Astrocyte of the hippocampus (primary cell): ENCODE measurements at places on chromosomes 11 and 22.

- DNase-seq = no peak
Observed at GRCh38 chr11:8997451-8997850, 6.3 kb downstream of the NRIP3 start.

DNA sequence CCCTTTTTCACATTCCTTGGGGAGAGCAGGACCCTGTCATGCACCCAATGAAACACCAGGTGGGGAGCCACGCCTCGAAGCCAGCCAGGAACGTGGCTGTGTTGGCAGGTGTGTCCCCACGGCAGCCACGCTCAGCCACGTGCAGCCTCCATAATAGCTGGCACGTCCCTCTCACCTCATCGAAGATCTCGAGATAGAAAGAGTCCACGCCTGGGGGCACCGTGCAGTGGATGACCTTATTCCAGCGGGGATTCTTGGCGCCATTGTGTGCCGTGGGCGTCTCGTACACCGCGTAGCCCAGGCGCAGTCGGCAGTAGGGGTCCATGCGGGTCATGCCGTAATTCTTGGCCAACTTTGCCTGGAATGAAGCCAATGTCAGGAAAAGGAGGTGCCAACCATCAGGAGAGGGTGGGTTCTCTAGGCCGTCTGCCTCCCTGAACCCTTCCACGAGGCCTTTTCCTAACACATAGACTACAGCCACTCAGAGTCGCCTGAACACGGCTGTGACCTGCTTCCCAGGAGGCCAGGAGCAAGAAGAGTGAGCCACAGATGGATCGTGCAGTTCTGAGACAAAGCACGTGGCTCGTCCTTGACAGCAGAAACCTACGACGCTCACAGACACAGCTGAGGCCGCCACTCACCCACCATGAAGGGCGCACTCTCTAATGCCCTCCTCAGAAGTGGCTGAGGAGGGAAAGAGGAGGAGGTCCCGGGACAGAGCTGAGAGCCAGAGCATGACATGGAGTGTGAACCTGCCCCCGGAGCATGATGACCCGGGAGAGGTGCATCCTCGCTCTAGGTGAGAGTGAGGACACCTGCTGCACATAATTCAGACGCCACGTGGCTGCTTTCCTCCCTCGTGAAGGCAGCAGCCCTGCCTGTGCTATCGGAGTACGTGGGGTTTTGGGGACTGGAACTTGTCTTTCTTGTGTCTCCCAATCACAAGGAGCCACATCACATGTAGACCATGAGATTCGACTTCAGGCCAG lies 19.1 kb downstream of the TOLLIP start:
- no peak for DNase-seq

GRCh38 chr22:44091021-44091721 lies 67.1 kb downstream of the PARVB start:
- DNase-seq = peak; percentile 42

DNA sequence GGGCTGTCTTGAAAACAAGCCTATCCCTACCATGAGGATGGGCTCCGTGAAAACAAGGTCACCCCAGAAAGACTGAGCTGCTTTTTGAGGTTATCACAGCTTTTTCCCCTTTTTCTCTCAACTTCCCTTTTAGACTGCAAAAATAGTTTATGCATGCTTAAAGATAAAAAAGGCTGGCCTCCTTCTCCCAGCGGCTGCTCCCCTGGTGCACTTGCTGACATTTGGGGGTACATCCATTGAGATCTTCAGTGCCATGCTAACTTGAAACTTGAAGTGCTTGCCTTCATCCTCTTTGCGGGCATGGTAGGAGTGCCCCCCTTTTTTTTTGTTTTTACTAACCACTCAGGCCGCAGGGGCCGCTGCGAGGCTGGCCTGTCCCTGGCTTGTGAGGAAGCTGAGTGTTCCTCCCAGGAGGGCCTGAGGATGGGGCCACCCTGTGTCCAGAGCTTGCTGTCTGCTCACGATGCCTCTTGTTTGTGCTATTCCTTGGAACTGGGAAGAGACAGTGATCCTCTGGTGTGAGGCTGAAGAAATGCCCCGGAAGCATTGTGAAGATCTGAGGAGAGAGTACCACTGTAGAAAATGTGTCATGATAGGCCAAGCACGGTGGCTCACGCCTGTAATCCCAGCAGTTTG lies 2.2 kb downstream of the TANGO2 start:
- no peak for DNase-seq

DNA sequence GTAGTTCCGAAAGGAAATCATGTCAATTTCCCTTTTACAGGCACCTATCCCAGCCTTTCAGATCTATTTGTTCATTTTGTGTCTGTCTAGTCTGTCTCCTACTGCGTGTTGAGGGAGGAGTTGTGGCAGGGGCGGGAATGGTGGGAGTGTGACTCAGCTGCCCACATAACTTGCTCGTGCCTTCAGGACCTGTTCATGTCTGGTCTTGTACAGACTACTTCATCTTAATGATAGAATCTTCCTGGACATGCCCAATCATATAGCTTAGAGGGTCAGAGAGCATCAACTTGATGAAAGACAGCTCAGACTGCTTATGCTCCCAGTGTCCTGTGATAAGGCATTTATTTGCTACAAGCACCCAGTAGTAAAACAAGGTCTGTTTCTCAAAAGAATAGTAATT lies 61.0 kb upstream of the BIRC3 start:
- DNase-seq = peak; percentile 86

DNA sequence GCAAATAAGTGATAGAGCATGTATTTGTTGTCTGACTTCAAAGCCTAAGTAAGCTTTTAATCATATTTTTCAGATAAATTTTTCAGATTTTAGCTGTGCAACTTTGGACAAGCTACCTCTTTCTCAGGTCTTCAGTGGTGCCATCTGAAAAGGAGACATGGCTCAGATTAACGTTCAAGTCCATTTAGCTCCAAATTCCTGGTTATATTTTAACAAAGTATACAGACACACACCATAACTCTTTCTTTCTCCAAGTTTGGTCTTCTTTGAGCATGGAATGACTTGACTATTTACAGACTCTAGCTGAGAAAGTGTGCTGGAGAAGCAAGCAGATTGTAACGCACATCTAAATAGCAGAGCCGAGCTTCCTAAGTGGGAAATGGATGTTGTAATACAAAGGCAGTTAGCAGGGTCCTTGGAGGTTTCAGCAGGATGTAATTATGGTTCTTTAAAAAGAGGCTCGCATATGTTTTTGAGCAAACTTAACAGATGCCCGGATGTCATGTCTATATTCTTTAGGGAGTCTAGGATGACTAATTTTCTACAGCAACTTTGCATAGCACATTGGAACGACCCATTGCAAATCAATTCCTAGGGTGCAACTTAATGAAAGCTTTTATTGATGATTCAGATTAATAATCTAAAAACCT lies 128.1 kb upstream of the E2F8 start:
- no peak for DNase-seq

GRCh38 chr11:12421386-12421785 lies 44.0 kb downstream of the PARVA start:
- no peak for DNase-seq

DNA sequence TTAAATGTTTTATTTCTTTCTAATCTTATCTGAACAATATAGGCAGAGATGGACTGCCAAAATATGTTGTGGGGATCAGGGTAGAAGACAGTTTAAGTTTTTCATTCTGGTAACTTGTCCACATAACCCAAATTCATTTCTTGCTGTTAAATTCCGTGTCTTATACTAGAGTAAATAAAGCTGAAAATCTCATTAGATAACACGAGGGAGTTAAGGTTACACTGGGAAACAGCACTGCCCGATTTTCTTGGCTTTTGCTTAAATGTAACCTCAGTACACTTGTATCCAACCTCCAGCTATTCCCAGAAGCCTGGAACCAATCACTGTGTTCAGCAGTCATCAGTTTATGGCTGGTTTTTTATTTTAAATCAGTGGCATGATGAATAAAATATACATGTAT lies 48.2 kb downstream of the MICAL3 start:
- no peak for DNase-seq

DNA sequence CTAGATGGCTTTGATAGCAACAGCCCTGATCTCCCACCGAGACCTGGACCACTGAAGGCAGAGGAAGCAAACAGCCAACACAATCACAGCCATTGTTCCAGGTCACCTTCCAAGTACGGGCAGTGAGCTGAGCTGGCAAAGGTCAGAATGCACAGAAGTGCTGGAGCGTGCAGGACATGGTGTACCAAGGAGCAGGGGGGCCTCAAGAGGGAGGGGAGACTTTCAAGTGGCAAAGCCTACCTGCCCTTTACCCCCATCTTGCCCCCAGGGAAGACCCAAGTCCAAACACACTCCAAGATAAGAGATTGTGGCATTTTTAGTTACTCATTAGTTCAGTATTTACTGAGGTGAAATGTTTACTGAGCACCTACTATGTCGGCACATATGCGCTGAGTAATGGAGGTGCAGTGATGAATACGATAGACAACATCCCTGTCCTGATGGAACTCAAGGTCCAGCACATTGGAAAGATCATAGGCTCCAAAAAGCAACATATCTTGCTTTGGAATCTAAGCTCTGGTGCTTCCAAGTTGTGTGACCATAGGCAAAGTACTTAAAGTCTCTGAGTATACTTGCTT lies 26.0 kb upstream of the TTC12 start:
- DNase-seq = no peak

DNA sequence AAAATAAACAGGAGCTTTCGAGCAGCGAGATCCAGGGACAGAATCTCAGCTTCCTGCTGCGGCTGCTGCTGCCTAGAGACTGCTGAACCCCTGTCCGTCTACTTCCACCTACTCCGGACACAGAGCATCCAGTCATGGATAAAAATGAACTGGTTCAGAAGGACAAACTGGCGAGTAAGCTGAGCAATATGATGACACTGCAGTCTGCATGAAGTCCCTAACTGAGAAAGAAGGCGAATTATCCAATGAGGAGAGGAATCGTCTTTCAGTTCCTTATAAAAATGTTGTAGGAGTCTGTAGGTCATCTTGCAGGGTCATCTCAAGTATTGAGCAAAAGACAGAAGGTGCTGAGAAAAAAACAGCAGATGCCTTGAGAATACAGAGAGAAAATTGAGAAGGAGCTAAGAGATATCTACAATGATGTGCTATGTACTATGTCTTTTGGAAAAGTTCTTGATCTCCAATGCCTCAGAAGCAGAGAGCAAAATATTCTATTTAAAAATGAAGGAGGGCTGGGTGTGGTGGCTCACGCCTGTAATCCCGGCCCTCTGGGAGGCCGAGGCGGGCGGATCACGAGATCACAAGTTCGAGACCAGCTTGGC lies 11.1 kb upstream of the MS4A2 start:
- DNase-seq = no peak

- DNase-seq = no peak
Observed at GRCh38 chr11:60018058-60018457, 1.1 kb downstream of the OOSP4B start.

DNA sequence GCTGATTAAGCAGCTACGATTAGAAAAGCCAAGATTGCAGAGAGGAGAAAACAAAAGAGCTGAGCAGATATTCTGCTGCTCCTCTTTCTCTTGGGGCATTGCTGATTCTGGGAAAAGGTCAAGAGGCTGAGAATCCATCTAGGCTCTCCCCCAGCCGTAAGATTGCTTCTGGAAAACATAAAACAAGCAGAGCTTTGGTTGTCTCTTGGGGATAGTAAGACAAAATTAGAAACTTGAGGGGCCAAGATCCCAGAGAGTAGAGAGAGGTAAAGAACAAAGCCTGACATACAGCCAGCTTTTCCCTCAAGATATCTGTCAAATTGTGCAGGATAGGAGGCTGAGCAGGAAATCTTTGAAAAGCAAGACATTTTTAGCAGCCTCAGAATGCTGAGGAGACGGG lies 158.2 kb downstream of the TTC28 start:
- no peak for DNase-seq

- no peak for DNase-seq
Observed at GRCh38 chr11:64318766-64319761, 1.1 kb downstream of the PRDX5 start.

- DNase-seq = no peak
Observed at GRCh38 chr11:117187799-117188481, 9.4 kb downstream of the SIDT2 start.

DNA sequence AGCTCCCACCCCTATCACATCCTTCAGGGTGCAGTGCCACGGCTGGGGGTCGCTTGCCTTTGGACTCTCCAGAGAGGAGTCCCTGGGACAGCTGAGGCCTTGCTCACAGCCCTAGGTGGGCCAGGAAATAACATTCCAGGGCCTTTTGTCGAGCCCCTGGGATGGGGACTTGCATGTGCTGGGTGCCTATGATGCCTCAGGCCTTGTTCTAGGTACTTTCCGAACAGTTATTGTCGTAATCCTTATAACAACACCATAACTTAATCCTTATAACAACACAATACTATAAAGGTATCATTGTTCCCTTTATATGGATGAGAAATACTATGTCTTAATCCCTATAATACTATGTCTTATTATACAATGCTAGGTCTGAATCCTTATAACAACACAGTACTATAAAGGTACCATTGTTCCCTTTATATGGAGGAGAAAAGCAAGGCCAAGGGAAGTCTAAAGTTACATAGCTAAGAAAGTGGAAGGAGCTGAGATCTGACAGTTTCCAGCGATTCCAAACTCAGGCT lies 236.5 kb downstream of the ST3GAL4 start:
- DNase-seq = no peak

DNA sequence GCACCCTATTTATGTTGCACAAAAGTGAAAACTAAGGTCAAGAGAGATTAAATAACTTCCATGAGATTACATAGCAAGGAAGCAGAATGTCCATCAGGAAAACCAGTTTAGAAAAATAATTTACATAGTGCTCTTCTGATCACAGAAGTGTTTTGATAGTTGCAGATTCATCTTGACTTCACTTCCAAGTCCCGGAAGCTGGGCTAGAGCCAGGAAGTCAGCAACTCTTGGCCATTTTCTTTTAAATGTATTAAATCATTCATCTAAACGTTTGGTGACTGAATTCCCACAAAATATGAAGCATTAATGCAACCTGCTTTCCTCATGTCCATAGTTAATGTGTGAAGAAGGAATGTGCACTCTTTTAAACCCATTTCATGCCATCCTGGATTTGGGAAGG lies 29.7 kb downstream of the APLP2 start:
- DNase-seq = no peak
